ENCODE measurements at places on chromosomes 7 and 10. TPM values are rescaled to one million over a fixed set of nuclear protein-coding genes. Genes with fewer than 3 reads are reported as not detected.

RPA3 gene
- total RNA-seq = 17.8 TPM

CHST12 gene
- total RNA-seq = 7.8 TPM

AMZ1 gene
- total RNA-seq = 0.37 TPM

PCDH15 gene
- total RNA-seq = not detected

C10orf53 gene
- not detected for total RNA-seq

LMTK2 gene
- total RNA-seq = 17.1 TPM

TMEM270 gene
- total RNA-seq = not detected

NET1 gene
- total RNA-seq = 70.5 TPM

TMEM229A gene
- total RNA-seq = not detected

NUPR2 gene
- not detected for total RNA-seq

PPP1R3C gene
- 16.7 TPM for total RNA-seq

SLC39A12 gene
- not detected for total RNA-seq

GIMAP2 gene
- 13.3 TPM for total RNA-seq

ANKRD7 gene
- total RNA-seq = 2.0 TPM

LGI1 gene
- 0.38 TPM for total RNA-seq

DOCK1 gene
- total RNA-seq = 34.5 TPM

GPR26 gene
- total RNA-seq = not detected

SUPV3L1 gene
- 28.4 TPM for total RNA-seq

SPDYE9 gene
- total RNA-seq = not detected

CAV2 gene
- 62.7 TPM for total RNA-seq

PRPS1L1 gene
- not detected for total RNA-seq

CPA2 gene
- total RNA-seq = not detected

EBLN1 gene
- total RNA-seq = not detected

HOXA9 gene
- total RNA-seq = 0.47 TPM

TUBAL3 gene
- total RNA-seq = 0.15 TPM

CYP3A5 gene
- total RNA-seq = 0.20 TPM

ZNF518A gene
- 14.2 TPM for total RNA-seq

RPEL1 gene
- not detected for total RNA-seq

PLAU gene
- 7.3 TPM for total RNA-seq

ELFN1 gene
- total RNA-seq = 0.90 TPM

WDR91 gene
- total RNA-seq = 32.7 TPM

CALHM1 gene
- not detected for total RNA-seq

BICC1 gene
- total RNA-seq = 25.9 TPM

NANOS1 gene
- total RNA-seq = 1.4 TPM

TAF3 gene
- total RNA-seq = 13.4 TPM

NSUN6 gene
- 19.5 TPM for total RNA-seq

PDSS1 gene
- 2.8 TPM for total RNA-seq
